HAP-1 (cell line): ENCODE measurements at places on chromosomes 6 and 20.

- DNase-seq, result no peak
These were observed 150.7 kb upstream of the PRDM1 start for GRCh38 chr6:105935416-105935815.

GRCh38 chr6:134936476-134936875 is 13.4 kb downstream of the ALDH8A1 start:
- no peak for DNase-seq

DNA sequence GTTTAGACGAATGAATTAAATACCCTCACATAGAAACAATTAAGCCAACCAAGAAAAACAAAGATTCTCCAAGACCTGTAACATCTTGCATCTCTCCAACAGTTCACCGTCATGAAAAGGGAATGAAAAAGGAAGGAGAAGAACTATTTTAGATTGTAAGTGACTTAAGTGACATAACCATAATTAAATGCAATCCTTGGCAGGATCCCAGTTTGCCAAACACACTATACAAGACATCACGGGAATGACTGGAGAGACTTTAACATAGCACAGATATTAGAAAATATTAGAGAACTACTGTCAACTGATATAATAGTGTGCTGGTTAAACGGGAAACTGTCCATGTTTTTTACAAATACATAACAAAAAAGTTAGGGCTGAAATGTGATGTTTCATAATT is 22.2 kb downstream of the EPB41L2 start:
- no peak for DNase-seq

DNA sequence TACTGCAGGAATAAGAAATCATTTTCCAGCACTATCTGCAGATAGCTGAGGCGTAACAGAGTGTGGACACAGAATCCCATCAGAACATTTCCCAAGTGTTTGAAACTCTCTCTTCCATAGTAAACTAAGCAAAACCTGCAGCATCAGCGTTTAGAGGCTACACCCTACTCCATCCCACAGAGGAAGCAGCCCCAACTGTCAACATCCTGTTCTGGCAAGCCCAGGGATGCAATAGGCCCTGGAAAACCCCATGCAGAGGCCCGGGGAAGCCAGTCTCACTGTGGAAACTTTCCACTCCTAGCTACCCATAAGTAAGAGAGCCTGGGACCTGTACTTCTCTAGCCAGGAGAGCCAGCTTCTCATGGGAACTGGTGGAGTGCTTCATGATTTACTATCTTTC is 129.4 kb downstream of the LY86 start:
- DNase-seq, result no peak

DNA sequence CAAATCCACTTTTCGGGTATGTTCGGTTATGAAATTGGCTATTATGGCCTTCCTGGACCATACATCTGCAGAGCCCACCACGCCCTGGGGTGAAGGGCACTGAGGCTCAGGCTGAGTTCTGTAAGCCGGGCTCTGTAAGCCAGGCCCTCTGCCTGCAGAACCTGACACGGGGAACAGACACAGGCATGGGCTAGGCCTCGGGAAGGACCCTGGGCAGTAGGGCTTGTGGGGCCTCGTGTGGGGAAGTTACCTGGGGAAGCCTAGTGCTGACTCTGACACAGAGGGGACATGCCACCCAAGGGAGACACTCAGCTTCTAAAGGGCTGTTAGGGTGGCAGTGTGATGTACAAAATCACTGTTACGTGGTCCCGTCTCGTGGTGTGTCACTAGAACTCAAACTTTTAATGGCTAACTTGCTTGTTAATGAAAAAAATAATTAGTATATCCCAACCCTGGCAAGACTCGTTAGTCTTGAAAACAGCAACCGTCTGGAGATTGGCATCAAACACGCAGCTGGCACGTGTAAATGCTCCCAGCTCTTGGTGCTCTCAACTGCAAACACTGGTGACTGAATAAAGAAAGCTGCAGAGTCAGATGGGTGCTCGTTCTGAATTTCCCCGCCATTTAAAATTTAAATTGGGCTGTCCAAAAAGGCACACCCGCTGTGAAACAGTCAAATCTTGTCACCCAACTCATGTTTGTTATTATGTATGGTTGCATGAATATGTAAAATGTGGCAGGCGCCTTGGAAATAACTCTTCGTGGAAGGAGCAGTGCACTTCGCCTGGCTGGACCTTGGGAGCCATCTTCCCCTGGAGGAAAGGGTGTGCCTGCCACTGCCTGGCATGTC is 23.6 kb upstream of the TCFL5 start:
- DNase-seq, result no peak

GRCh38 chr6:39387785-39388184 is 65.3 kb upstream of the KCNK16 start:
- no peak for DNase-seq

DNA sequence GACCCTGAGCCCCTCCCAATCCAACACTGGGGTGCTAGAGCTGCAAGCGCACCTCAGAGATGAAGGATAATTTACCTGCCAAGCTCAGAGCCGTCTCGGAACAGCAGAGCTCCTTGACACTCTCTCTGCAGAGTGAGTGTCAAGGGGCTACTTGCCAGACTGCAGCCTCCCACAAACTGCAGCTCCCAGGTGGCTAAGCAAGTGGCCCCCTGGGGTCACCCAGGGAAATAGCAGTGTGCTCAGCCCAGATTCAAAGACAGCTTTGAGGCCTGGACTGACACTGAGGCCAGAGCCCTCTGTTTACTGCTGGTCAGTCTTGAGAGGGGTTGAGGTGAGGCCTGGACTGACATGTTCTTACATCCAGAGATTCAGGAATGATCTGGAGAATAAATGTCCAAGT is 46.0 kb upstream of the GJA1 start:
- DNase-seq, result no peak

DNA sequence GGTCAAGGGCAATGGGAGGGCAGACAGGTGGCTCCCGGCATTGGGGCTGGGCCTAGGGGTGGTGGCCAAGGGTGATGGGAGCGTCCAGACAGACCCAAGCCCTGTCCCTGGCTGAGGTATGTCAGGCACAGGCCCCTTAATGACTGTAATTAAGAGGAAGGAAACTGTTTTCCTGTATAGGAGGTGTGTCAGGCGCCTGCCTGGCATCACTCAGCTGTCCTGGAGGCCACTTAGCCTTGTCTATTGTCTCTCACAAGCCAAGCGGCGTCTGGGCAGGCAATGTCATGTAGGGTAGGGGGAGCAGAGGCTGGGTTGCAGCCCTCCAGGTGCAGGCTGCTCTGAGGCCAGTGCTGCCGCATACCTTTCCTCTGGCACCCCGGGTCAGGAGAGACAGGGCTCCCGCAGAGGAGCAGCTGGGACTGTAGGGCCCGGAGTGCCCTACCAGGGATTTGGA is 3.9 kb upstream of the FAM83C start:
- DNase-seq, result no peak
